Inflammatory macrophage treated with lipopolysaccharide for 1 hour (primary cell): ENCODE measurements at places on chromosomes 7 and 10.

GRCh38 chr7:24133691-24134090 lies 150.3 kb upstream of the NPY start:
- no peak for DNase-seq

DNA sequence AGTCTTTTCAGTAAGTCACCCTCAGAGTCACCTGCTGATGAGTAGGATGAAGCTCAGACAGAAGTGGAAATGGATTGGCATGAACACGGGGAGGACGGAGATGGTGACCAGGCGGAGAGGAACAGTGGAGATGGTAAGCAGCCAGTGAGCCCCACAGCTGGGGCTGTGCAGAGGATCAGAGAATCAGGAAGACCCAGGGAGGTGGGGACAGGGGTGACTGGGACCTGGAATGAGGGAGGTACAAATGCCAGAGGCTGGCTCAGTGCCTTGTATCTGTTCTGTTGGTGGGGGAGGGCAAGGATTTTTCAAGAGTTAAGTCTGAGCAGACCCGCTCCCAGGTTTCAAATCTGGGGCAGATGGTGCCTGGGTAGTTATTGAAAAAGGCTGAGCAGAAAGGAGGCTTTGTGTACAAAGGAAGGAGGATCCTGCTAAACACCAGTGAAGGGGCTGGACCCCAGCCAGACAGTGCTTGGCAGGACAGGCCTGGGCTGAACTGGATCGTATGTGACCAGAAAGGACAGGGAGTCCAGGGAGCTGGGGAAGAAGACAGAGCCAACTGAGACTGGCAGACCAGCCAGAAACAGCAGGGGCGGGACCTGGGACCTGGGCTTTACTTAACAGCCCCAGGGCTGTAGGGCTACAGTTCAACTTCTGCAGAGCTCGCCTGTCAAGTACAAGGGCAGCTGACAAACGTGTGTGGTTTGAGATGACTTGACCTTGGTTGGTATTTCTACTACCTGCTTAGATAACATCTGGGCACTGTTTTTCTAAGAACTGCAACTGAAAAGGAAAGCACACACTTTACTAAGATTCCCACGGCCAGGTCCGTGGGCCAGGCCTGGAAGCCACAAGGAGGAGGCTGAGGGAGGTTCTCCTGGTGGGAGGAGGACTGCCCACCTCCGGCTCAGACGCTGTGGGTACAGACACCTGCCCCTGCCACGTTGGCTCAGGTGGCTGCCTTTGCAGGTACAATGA lies 13.2 kb upstream of the FRMPD2 start:
- no peak for DNase-seq

GRCh38 chr7:33917661-33918060 lies 12.3 kb downstream of the BMPER start:
- no peak for DNase-seq

DNA sequence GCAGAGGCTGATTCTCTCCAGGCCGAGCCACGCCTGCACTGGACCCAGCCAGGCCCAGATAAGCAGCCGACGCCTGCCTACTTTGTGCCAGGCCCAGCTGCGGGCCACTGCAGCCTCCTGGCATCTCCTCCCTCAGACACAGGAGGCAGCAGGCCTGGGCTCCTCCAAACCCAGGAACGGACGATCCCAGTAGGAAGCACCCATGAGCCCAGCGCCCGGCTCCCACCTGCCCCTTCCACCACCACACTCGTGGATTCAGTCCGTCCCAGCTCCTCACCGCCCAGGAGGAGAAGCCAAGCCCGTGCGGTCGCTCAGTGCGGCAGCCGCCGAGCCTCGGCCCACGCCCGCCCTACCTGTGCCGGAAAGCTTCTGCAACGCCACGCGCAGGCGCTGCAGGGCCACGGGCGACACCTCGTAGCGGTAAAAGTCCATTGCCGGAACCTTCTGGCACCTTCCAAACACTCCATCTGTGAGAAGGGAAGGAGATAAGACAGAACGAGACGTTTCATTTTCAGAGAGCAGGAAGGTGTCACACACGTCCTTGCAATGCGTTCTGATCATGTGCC lies 271.1 kb downstream of the PTPRN2 start:
- no peak for DNase-seq

DNA sequence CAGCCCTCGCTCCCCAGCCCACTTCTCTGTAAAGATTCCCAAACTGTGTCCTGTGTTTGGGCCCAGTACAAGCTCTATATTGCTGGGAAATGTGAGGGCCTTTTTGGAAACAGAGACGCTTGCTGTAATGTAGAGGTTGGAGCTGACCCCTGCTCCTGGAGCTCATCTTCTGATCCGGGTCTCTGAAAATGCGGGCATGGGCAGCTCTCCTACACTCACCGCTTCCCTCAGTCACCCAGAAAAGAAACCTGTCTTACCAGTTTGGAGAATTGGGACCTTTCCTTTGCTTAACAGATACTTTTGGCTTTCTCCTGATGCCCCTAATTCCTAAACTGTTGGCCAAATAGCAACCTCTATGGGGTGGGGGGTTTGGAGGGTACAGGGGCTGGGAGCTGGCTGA lies 18.2 kb downstream of the BAG3 start:
- no peak for DNase-seq

DNA sequence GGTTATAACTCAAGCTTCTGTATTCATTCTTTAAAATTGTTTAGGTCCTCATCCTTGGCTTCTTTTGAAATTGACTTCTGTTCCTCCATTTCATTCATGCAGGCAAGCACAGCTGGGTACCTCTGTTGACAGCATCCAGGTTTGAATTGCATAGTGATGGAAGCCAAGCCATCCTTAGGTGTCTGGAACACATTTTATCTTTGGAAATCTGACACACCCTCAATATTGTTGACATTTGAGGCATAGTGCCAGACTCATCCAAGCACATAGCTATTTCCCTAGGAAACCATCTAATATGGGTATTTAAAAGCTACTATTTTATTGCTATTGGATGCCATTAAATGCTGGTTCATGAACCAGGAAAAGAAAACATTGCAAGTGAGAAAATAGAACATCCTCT lies 142.1 kb upstream of the PTPRZ1 start:
- DNase-seq = no peak

GRCh38 chr7:25068502-25069213 lies 56.4 kb downstream of the CYCS start:
- peak; percentile 32 for DNase-seq

- DNase-seq = no peak
Observed at GRCh38 chr10:12416344-12417050, 67.2 kb downstream of the CAMK1D start.

GRCh38 chr10:132095403-132096113 lies 29.8 kb downstream of the JAKMIP3 start:
- no peak for DNase-seq

DNA sequence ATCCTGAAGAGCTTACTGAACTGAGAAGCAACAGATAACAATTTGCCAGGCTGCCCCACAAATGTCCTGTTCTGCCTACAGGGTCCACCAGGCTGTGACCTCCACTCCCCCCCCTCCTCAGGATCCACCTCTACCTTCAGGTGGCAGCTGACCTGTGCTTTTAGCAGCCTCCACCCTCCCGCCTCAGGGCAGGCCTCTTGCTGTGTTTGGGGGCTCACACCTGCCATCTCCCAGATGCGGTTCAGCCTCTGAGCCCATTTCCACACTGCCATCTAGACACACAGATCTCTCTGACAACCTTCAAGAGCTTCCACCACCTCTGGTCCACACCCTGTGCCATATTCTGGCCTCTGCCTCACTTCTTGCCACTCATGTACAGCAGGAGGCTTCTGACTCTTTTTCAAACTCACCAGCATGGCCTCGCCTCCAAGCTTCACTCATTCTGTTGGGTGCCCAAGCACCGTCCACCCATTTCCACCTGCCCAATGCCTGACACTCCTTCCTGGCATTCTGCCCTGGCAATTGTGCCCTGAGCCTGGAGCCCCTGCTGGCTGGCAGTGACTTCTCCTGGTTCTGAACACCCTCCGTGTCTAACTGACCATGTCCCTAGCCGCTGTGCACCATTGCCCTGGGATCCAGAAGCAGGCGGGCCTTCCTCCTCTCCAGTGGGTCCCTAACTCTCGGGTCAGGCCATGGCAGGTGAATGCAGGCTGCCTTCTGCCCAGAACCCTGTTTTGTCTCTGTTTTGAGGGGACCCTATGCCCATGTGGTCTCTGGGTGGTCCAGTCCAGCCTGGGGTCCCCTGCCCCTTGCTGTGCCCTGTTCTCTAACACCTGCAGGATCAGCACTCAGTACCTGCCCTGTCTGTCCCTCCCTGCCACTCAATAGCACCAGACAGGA lies 18.5 kb downstream of the TMEM72 start:
- DNase-seq = no peak

DNA sequence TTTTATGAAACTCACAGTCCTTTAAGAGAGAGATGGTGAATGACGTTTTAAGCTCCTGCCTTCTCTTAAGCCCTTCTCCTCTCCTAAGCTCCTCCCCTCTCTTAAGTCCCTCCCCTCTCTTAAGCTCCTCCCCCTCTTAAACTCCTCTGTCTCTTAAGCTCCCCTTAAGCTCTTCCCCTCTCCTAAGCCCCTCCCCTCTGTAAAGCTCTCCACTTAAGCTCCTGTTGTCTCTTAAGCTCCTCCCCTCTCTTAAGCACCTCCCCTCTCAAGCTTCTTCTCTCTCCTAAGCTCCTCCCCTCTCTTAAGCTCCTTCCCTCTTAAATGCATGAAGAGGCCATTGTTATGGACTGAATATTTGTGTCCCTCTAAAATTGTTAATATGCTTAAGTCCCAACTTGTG lies 1180.6 kb upstream of the AUTS2 start:
- no peak for DNase-seq

- no peak for DNase-seq
Observed at GRCh38 chr7:11328309-11328708, 354.6 kb downstream of the PHF14 start.

- no peak for DNase-seq
Observed at GRCh38 chr7:117588352-117588794, 108.5 kb downstream of the CFTR start.

- DNase-seq = no peak
Observed at GRCh38 chr7:127799535-127800305, 147.7 kb downstream of the SND1 start.

GRCh38 chr10:13708256-13708990 lies 121.7 kb downstream of the PRPF18 start:
- no peak for DNase-seq

DNA sequence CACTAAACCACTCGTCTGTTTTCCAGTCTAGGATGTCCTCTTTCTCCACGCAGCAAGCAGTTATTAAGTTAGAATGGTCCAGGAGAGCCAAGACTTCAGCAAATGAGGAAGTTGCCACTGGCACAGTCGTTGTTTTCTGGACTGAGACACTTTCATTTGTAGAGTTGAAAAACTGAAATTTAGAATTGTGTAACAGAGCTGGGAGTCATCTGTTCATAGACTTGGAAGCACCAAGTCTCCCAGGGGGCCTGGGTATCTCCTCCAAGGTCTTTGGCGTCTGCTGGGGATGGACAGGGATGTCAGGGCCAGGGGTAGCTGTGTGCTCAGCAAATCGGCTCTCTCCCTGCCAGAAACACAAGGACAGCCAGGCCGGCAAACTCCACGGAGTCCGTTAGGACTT lies 208.4 kb downstream of the FANK1 start:
- peak; percentile 61 for DNase-seq

DNA sequence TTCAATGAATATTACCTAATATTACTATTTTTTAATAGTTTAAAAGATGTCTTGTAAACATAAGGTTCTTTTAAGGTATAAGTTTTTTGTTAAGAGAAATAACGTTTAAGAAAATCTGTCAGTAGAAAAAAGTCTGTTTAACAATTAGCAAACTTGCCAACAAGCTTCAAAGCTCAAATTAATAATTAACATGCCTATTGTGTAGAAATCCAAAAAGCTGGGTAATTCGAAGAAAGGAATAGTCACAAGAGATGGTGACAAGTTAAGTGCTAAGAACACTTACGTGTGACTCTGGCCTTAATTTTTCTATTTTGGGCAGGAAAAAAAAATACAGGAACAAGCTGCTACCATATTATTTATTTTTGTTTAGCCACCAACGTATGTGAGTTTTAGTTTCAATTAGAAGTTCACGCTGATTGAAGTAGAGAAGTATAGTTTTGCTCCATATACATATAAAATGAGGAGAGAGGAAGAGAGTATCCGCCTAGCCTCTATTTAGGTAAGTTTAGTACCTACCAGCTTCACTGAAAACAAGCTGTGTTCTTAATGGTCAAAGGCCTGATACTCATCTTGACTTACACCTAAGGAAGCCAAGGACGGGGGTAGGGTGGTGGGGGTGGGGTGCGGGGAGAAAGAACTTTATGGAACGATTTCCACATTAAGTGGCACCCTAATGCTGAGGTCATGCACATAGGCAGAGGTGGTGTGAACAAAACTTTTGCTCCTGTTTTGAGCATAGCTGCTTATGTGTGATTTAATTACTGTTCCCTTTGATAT lies 43.4 kb upstream of the AGBL3 start:
- no peak for DNase-seq

DNA sequence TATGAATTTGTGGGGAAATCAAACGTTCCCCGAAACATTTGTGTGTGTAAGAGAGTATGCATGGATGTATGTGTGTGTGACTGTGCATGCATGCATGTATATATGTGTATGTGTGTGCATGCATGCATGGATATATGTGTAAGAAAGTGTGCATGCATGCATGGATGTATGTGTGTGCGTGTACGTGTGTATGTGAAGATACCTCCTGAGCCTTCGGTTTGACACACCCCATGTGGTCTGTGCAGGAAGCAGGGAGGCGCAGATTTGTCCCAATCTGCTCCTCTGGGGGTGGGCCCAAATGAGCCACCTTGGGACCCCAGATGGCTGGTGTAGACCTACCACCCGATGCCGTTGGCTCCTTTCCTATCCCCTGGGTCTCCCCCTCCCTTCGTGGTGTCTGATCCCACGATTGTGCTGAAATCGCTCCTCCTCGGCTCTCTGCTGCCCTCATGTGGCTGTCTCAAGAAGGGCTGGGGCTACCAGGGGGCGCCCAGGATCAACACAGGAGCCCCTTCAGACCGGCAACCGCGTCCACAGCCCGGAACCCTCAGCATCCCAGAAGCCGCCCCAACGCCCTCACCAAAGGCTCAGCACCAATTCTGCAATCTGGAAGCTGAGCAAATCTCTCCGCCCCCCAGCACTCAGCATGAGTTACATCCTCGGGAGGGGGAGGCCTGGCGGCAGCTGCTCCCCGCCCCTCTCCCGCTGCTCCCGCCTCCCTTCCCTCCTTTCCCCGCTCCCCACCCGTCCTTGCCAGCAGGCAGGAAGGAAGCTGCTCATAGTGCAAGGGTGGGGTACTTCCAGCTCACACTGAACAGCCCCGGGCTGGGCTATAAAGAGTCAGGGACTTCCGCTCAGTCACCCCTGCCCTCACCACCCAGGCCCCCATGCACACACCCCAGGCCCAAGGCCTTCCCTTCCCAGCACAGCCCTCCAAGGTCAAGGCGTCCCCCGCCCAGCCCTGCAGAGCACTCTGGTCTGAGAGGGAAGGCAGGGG lies 2.3 kb upstream of the NOS3 start:
- DNase-seq = peak; percentile 54

DNA sequence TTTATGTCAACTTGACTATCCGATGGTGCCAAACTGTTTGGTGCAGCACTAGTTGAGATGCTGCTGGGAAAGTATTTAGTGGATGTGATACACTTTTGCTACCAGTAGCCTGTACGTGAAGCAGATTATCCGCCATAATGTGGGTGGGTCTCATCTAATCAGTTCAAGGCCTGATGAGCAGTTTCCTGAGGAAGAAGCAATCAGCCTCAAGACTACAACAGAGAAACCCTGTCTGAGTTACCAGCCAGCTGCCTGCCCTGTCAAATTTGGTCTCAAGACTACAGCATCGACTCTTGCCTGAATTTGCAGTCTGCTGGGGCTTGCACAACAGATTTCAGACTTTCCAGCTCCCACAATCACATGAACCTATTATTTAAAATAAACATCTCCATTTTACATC lies 10.9 kb upstream of the RBP3 start:
- DNase-seq = no peak

GRCh38 chr10:92970301-92971070 lies 90.1 kb upstream of the CYP26C1 start:
- DNase-seq = no peak

GRCh38 chr10:132526676-132527075 lies 10.9 kb upstream of the INPP5A start:
- DNase-seq = no peak
